ENCODE measurements at places on chromosomes 7 and 10.

DNA sequence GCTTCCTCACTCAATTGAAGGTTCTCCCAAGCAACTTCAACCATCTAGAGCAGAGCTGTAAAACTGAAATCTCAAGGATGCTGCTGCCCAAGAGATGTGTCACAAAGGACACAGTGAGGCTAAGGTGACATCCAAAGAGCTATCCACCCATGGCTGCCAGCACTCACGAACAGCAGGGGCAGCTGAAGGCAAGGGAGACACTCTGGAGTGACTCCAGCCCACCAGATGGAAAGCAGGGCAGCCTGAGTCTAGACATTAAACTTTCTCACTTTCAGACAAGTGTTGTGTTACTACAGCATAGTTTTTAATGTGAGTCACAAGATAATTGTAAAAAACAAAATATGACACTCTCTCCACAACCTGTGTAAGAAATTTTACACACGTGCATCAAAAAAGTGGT is 113.5 kb downstream of the LARP4B start:
- DNase-seq = no peak

DNA sequence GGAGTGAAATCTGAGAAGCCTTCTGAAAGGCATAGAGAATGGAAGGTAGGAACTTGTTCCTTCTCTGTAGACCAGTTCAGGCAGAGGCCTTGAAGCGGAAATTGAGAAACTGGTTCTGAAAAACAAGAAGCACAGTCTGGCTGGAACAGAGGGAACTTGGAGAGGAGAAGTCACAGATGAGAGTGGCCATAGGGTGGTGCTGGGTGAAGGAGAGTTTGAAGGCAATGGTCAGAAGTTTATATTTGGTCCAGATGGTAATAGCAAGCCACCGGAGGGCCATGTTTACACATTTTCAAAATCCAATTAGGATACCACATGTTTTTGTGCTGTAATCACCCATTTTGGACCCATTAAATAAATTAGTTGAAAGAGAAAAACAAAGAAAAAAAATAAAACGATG is 692.5 kb downstream of the INHBA start:
- no peak for DNase-seq

DNA sequence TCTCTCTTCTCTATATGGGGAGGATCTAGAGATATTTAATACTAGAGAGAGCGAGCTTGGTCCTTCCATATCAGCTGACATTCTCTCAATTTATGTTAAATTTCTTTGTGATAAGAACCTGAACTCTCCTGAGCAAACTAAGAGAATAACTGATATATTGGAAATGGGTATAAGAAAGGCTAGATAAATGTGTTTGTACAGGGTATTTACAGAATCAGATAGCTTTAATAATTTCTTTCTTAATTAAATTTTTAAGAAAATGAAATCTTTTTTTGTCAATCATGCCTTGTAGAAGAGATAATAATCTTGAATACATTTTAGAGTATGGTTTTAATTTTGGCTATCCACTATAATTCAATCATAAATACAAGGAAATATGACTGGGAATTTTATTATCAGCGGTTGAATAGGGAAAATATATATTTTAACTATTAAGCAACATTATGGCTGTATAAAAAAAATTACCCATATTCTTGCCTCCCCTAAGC is 58.7 kb downstream of the ANKIB1 start:
- DNase-seq = no peak

DNA sequence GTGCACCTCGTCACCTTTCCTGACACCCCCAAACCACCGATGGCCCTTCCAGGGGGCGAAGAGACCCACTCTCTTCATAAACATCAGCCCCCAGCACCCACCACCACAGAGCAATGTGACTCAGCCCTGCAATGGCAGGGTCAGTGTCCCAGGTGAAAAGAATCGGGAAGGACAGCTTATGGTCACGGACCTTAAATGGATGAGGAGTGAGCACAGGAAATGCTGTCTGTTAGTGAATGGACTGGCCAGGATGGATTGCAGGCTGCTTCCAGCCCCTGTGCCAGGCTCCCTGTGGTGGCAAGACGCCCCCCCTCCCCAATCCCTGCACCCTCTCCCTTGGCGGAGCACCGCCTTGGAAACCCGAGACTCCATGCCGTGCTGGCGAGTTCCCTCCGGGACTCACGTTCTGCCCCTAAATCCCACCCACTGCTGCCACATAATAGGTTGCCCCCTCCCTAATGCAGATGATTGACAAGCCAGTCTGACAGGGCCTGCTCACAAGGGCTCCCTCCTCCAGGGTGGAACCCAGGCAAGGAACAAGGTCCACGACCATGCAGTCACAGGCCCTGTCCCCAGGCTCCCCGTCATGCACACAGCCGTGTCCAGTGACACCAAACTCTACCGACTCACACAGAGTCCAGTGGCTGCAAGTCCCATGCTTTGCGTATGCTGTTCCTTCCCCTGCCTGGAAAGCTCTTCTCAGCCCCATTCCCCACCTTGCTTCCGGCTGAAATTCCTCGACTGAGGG is 7.3 kb downstream of the ASB13 start:
- no peak for DNase-seq

DNA sequence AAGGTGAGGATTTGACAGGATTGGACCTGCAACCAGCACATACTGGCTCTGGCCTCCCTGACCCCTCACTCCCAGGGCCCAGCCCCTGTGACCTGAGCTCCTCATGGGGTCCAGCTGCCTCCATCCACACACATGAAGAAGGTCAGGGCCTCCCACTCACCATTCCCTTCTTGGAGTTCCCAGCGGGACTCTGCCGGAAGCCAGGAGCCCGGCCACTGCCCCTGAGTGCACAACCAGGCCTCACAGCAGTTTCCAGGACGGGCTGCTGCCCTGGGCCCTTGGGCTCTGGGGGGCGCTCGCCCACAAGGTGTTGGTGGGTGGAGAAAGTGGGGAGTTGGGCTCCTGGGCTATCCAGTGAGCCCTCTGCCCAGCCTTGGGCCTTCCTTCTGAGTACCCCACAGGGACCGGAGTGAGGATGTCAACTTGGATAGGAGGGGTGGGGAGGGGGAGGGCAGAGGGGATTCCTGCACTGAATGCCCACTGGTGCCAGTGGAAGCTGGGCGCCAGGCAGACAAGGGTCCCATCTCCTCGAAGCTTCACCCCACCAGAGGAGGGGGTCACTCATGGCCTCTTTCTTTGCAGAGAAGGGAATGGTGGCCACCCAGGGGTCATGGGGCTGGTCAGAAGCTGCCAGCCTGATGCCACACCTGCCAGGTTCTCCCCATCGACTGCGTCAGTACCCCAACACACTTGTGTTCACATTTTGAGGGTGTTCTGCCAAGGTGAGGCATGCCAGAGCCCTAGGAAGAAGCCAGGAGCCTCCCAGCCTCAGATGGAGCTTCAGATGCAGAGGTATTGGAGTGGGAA is 115.3 kb downstream of the PTPN20 start:
- DNase-seq = no peak

All from tibial nerve (tissue), 4 donors.